ENCODE measurements at places on chromosomes 3 and 15. TPM values are rescaled to one million over a fixed set of nuclear protein-coding genes. Genes with fewer than 3 reads are reported as not detected.
A peak's percentile ranks its signal among the peaks of the same experiment; 100 is the strongest.

The RTP1 gene
- not detected for total RNA-seq

DNA sequence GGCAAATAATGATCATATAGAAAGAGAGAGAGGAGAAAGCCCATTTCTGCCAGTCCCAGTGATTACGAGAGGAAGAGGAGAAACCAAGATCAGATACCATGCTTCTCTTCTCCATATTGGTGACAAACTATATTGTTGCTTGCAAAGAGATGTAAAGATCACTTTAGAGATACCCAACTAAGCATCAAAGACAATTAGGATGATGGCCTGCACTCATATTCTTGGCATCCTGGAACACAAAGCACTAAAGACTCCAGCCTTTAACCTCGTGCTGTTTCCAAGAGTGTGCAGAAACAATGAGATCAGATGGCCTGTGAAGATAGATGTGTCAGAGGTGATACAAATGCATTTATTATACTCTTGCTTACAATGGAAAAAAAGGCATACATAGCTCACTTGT is 170.7 kb upstream of the TP63 start:
- DNase-seq = no peak
- no peak overlapping the region for H3K27ac ChIP-seq
- H3K36me3 ChIP-seq = no peaks in the 10 kb centered on the region
- no peaks in the 10 kb centered on the region for H3K27me3 ChIP-seq
- no peak overlapping the region for H3K4me3 ChIP-seq

- no peak overlapping the region for H3K27ac ChIP-seq
- DNase-seq = no peak
- H3K4me1 ChIP-seq = no peaks in the 10 kb centered on the region
These were observed 25.7 kb downstream of the IQSEC1 start for GRCh38 chr3:13047296-13048165.

DNA sequence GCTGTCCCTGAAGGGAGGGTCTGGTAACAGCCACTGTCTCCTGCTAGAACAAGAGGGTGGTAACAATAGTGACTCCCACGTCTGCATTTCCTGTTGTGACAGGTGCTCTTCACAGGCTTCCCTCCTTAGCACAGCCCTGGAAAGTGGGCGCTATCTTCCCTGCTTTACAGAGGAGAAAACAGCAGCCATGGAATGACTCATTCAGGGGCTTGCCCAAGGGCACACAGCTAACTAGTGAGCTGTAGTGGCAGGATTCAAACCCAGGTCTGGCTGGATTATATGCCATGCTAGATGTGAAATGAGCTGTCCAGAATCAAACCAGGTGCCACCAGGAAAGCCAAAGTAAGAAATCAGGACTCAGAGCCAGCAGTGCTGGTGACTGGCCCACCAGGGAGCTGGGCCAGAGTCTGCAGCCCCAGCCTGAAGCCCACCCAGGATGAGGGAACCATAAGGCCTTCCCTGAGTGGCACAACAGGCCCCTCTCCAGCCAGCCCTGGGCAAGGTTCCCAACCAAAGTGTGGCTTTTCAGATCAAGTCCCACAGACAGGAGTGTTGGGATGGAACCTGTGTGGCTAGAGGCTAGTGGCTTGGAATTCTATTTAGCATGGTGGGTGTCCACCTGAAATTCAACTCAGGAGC is 102.4 kb downstream of the ETFA start:
- H3K27me3 ChIP-seq = no peaks in the 10 kb centered on the region
- H3K4me3 ChIP-seq = no peak overlapping the region
- H3K4me1 ChIP-seq = no peaks in the 10 kb centered on the region
- peaks cover 65% of the 10 kb centered on the region for H3K36me3 ChIP-seq
- H3K27ac ChIP-seq = no peak overlapping the region

DNA sequence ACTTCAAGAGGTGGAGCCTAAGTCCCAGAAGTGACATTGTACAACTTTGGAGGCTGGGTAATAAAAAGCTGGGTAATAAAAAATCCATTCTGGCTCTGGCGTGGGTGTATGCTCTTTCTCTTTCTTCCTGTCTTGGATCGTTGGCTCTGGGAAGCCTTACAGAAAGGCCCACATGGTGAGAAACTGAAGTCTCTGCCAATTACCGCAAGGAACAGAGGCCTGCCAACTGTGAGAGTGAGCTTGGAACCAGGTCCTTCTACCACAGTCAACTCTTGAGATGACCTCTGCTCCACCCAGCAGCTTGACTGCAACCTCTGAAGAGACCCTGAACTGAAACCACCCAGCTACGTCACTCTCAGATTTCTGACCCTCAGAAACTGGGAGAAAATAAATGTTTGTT is 51.0 kb downstream of the NR2F2 start:
- no peaks in the 10 kb centered on the region for H3K4me1 ChIP-seq
- H3K4me3 ChIP-seq = no peak overlapping the region
- no peaks in the 10 kb centered on the region for H3K36me3 ChIP-seq

DNA sequence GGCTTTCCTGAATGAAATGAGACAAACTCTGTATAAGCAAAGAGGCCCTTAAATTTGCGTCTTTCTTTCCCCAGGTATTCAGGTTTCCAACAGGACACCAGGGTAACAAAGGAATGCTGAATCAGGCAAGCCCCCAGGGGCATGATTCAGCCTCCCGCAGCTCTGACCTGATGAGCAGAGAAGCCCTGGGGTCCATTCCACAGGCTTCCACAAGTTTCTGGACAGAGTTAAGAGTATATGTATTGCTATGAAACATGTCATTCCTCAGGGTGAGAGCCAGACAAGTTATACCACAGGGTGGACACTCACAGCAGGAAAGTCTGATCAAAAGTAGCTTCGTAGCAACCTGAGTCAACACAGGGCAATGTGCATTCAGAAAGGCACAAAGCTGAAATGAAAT is 68.1 kb upstream of the CTNNB1 start:
- H3K27me3 ChIP-seq = no peaks in the 10 kb centered on the region
- no peak overlapping the region for H3K4me3 ChIP-seq
- H3K27ac ChIP-seq = no peak overlapping the region
- no peaks in the 10 kb centered on the region for H3K36me3 ChIP-seq

The NR1I2 gene
- total RNA-seq = 0.26 TPM

DNA sequence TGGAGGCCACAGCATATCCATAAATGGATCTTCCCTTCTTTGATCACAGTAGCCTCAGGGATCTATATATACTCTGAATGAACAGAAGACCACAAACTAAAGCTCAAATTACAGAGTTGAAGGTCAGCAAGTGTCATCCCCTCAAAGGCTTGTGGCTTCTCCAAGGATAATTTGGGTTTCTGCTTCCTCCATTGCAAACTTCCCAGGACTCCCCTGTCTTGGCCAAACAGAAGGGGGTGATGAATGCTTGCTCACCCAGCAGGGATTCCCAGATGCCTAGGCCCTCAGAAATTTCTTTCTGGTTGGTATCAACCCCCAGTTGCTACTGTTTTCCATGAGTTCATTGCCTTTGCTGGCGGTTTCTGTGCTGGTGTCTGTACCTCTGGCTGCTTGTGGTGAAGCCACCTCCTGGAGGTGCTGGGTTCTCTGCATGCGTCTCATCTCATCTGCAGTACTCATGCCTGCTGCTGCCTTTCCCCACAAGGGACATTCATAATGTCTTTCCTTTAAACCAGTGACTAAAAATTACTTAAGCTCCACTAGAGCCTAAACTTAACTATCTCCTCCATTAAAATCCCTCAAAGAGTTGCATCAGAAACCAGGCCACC is 17.7 kb downstream of the ENTPD3 start:
- H3K27me3 ChIP-seq = no peaks in the 10 kb centered on the region
- no peak overlapping the region for H3K4me3 ChIP-seq
- H3K4me1 ChIP-seq = no peaks in the 10 kb centered on the region
- H3K27ac ChIP-seq = no peak overlapping the region
- no peaks in the 10 kb centered on the region for H3K36me3 ChIP-seq

DNA sequence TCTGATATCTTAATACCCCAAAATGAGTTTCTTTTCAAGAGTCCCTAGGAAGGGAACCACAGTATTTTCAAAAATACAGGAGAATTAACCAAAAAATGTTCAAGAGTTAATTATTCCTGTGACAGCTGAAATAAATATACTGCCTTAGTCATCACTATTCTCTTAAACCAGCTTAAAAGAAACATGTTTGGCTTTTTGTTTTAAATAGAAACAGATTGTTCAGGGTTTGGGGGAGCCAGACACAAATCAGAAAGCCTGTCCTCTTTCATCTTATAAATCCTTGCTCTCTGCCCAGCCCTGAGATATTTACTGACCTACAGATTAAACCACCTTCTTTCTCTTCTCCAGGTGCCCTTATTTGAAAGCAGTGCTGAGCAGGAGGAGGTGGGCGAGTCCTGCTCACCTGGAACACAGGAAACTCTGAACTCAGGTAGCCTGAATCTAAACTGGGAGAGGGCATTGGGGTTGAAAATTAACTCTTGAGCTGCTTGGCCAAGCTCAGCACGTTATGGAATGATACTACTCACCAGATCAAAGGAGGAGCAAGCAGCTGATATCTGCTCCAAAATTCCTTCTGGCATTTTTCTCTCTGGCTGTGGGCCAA is 84.1 kb upstream of the SPRED1 start:
- no peaks in the 10 kb centered on the region for H3K27me3 ChIP-seq
- no peak overlapping the region for H3K4me3 ChIP-seq
- no peaks in the 10 kb centered on the region for H3K4me1 ChIP-seq

GRCh38 chr3:81268526-81268925 is 492.9 kb downstream of the GBE1 start:
- no peaks in the 10 kb centered on the region for H3K27me3 ChIP-seq
- no peak overlapping the region for H3K4me3 ChIP-seq
- no peaks in the 10 kb centered on the region for H3K36me3 ChIP-seq
- DNase-seq = no peak
- no peaks in the 10 kb centered on the region for H3K4me1 ChIP-seq

DNA sequence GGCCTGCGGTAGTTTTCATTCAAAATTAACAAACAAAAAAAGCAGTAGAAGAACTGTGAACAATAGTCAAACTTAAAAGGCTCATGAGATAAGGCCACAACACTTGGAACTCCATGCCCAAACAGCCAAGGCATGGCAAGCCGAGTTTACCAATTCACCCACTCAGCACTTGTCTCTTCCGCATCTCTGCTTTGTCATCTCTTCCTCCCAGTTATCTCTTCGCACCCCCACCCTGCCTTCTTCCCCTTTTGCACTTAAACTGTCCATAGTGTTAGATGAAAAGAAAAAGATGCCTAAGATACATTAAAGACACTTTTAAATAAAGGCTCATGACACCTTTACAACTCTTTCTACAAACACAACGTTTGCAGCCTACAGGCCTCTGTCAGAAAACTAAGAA is 11.1 kb downstream of the TLE3 start:
- no peaks in the 10 kb centered on the region for H3K27me3 ChIP-seq
- H3K36me3 ChIP-seq = no peaks in the 10 kb centered on the region
- H3K4me3 ChIP-seq = no peak overlapping the region
- no peak overlapping the region for H3K27ac ChIP-seq
- no peak for DNase-seq

- H3K4me1 ChIP-seq = no peaks in the 10 kb centered on the region
- H3K36me3 ChIP-seq = no peaks in the 10 kb centered on the region
- no peak overlapping the region for H3K27ac ChIP-seq
- H3K27me3 ChIP-seq = no peaks in the 10 kb centered on the region
- DNase-seq = no peak
- H3K4me3 ChIP-seq = no peak overlapping the region
These were observed 8.7 kb upstream of the NIT2 start for GRCh38 chr3:100325827-100326226.

DNA sequence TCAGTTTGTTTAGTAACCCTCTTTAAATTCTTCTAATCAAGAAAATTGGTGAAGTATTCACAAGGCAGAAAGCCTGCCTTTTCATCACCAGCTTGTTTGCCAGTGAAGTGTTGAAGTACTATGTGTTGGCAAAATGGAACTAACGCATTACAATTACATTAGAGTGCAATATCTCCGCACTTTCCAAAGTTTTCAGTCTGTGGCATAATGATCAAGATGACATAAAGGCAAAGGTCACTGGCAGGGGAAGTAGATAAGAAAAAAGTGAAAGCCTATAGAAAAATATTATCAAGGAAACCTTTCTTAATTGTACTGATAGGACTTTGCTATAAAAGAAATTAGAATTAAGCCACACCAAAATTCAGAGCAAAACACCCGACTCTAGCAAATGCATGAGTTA is 25.0 kb upstream of the TM4SF1 start:
- H3K27me3 ChIP-seq = no peaks in the 10 kb centered on the region
- H3K4me1 ChIP-seq = no peaks in the 10 kb centered on the region
- peak overlapping the region; percentile 77 for H3K27ac ChIP-seq

DNA sequence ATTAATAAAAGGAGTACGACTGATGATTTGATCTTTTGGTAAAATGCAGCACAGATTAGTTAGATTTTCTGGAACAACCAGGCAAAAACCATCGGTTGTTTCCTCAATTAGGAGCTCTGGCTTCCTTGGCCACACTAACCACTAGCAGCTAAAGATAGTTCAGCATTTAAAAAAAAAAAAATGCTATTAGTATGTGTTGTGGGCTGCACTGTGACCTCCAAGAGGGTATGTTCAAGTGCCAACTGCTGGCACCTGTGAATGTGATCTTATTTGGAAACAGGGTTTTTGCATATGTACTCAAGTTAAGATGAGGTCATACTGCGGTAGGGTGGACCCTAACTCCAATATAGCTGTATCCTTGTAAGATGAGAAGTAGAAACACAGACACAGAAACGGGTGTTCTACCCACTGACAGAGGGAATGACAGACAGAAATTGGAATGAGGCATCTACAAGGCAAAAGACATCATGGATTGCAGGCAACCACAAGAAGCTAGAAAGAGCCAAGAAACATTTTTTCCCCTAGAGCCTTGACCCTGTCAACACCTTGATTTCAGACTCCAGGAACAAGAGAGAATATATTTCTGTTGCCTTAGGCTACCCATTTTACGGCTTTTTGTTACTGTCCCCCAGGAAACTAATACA is 534.6 kb upstream of the ROBO2 start:
- no peaks in the 10 kb centered on the region for H3K27me3 ChIP-seq
- no peaks in the 10 kb centered on the region for H3K36me3 ChIP-seq
- no peak for DNase-seq

The EBLN2 gene
- 4.0 TPM for total RNA-seq

- H3K27ac ChIP-seq = no peak overlapping the region
- peaks cover 6% of the 10 kb centered on the region for H3K36me3 ChIP-seq
- H3K27me3 ChIP-seq = no peaks in the 10 kb centered on the region
- no peak overlapping the region for H3K4me3 ChIP-seq
These were observed 127.6 kb upstream of the LMOD3 start for GRCh38 chr3:69250014-69250413.

- no peak overlapping the region for H3K4me3 ChIP-seq
- DNase-seq = no peak
- no peaks in the 10 kb centered on the region for H3K4me1 ChIP-seq
- H3K36me3 ChIP-seq = no peaks in the 10 kb centered on the region
- H3K27me3 ChIP-seq = no peaks in the 10 kb centered on the region
These were observed 88.8 kb downstream of the SENP7 start for GRCh38 chr3:101423984-101424888.

Measured in left lung (tissue), 14 donors.